Gastrocnemius medialis (tissue), 4 donors: ENCODE measurements at places on chromosomes 5 and 9. TPM values are rescaled to one million over a fixed set of nuclear protein-coding genes. Genes with fewer than 3 reads are reported as not detected.

DNA sequence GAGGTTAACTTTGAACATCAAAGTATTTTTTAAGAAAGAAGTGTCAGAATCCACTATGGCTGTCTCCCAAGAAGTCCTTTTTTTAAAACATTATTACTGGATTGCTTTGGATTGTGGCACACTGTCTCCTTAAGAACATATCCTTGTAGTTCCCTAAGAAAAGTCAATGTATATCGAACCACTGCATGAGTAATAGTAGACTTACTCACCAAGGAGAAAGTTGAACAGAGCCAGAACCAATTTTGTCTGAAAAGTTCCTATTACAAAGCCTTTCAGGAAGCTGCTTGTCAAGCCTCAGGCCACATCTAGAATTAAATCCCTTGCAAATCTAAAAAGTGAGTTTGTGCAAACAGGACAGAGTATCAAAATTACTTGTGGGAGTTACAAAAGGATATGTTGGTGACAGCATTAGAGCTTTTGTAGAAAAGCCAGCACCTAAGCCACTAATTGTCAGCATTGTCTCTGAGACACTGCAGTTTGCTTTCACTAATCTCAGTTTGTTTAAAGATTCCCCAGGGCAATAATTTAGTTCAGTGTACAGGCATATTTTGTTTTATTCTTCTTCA, 195.4 kb downstream of the MPDZ start:
- H3K4me3 ChIP-seq = no peak overlapping the region
- no peak for DNase-seq
- no peaks in the 10 kb centered on the region for H3K36me3 ChIP-seq
- H3K27me3 ChIP-seq = no peaks in the 10 kb centered on the region
- no peak overlapping the region for H3K27ac ChIP-seq

DNA sequence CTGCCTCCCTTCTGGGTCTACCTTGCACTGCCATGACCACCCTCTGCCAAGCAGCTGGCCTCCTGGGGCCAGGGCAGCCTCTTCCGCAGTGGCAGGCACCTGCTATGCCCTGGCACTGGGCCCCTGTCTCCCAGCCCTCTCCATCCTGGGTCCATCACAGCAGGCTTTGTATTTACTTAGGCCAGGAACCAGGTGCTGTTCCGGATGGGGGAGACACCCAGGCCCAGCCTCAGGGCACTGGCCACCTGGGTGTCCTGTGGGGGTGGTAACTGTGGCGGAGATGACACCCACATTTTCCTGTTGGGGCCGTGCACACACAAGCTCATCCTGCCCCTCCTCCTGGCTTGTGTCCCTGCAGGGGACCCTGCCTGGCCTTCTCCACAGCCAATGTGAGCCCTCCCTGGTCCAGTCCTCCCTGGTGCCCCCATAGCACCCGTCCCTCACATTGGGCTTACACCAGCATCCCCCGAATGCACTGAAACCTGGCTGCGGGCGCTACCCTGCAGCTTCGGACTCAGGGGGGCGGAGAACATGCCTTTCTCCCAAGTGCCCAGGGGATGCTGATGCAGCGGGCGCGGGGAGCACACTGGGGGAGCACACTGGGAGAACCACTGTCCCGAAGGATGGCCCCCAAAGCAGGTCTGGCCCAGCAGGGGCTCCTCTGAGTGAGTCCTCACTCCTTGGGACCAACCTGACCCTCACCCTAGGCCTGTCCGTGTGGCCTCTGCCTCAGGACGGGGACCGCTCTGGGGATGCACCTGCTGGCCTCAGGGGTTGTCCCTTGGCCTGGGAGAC, 17.9 kb downstream of the FAM163B start:
- DNase-seq = no peak
- no peak overlapping the region for H3K4me3 ChIP-seq
- H3K4me1 ChIP-seq = no peaks in the 10 kb centered on the region

Gene PCDHA6
- total RNA-seq = not detected

- DNase-seq = no peak
- H3K27me3 ChIP-seq = no peaks in the 10 kb centered on the region
- H3K4me1 ChIP-seq = peaks cover 13% of the 10 kb centered on the region
- no peak overlapping the region for H3K4me3 ChIP-seq
- H3K27ac ChIP-seq = no peak overlapping the region
Observed at GRCh38 chr9:77743386-77743785, 95.3 kb upstream of the GNA14 start.

DNA sequence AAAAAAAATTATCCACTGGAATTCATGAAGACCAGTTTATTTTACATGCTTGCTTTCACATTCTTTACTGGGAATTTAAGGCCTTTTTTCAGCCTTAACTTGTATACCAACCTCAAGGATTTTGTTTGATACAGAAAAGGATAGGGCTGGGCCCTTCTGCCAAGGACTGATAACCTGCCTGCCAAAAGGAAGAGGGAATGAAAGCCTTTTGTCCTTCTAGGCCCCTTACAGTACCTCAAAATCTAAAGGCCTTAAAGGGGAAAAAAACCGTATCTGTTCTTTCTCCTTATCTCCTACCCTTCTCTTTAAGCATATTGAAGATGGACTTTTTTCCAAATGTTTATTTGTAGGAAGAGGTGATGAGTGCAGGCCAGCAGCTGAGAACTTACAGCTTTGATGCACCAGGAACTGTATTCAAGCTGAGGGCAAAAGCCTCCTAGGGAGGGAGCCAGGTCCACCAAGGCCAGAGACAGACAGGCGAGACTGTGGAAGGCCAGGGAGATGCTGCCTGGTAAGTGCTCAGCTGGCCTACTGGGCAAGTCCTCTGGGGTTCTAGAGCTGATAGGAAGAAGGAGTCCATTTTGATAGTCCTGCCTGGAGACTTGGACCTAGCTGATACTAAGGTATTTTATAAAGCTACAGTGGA, 31.8 kb downstream of the FAXDC2 start:
- DNase-seq = no peak
- H3K4me1 ChIP-seq = no peaks in the 10 kb centered on the region
- H3K27me3 ChIP-seq = no peaks in the 10 kb centered on the region
- H3K4me3 ChIP-seq = no peak overlapping the region
- no peak overlapping the region for H3K27ac ChIP-seq
- peaks cover 39% of the 10 kb centered on the region for H3K36me3 ChIP-seq

Gene DOLK
- total RNA-seq = 11.8 TPM

Gene PCDHGA12
- total RNA-seq = 1.4 TPM

Gene SOWAHA
- total RNA-seq = not detected

DNA sequence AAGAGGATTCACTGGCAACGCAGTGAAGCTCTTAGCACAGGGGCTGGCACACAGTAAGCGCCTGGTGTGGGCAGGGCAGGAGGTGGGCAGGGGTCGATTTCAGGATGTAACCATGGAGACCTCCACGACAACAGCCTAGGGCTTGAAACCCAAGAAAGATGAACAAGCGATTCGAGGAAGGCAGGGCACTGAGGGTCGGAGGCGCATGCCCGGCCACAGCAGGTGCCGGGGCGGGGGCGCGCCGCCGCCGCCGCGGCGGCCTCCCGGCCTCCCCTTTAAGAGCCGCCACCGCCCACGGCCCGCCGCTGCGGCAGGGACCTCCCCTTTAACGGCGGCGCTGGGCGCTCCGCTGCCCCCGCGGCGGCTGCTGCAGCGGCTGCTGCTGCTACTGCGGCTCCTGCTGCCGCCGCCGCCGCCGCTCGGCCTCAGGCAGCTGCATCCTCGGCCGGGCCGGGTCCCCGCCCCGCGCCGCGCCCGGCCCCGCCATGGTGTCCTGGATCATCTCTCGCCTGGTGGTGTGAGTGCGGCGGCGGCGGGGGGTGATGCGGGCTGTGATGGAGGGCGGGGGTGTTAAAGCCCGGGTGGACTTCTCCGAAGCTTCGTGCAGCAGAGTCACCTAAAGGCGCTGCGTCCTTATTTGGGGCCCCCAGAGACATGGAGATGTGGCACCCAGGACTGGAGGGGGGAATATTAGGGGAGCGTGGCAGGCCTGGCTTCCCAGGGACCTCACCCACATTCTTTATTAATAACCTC, at the start of gene REEP2:
Gene REEP2, plus strand, starts transcription at position 334 of the 753 bp plus-strand sequence. Its CDS starts 152 bp downstream, at position 486.
- peak within 1 kb of the TSS; percentile 23 for H3K27ac ChIP-seq
- peak within 1 kb of the TSS; percentile 66 for H3K4me3 ChIP-seq
- H3K27me3 ChIP-seq = no peaks in the 10 kb centered on the region
- peaks cover 11% of the 10 kb centered on the region for H3K4me1 ChIP-seq
- H3K36me3 ChIP-seq = peaks cover 28% of the 10 kb centered on the region
- no peak for DNase-seq

Gene ASTN2
- total RNA-seq = 3.5 TPM

DNA sequence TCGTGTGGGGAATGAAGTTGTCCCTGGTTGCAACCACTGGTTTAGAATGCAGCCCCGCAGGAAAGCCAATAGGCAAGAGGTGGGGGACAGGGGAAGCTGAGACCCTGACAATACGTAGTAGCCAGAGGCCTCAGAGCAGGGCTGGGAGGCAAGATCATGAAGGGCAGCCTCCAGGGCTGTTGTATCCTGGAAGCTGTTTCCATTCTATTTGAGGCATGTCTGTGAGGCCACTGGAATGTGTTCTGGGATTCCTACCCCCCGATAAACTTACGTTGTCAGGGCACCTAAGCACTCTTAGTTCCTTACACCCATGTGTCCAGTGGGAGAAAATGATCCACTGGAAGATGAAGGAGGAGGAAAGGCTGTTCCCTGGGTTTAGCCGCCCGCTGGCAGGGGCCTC, 177.3 kb downstream of the CFAP90 start:
- H3K4me3 ChIP-seq = no peak overlapping the region
- no peak for DNase-seq
- H3K27me3 ChIP-seq = no peaks in the 10 kb centered on the region
- no peaks in the 10 kb centered on the region for H3K36me3 ChIP-seq
- H3K27ac ChIP-seq = no peak overlapping the region

DNA sequence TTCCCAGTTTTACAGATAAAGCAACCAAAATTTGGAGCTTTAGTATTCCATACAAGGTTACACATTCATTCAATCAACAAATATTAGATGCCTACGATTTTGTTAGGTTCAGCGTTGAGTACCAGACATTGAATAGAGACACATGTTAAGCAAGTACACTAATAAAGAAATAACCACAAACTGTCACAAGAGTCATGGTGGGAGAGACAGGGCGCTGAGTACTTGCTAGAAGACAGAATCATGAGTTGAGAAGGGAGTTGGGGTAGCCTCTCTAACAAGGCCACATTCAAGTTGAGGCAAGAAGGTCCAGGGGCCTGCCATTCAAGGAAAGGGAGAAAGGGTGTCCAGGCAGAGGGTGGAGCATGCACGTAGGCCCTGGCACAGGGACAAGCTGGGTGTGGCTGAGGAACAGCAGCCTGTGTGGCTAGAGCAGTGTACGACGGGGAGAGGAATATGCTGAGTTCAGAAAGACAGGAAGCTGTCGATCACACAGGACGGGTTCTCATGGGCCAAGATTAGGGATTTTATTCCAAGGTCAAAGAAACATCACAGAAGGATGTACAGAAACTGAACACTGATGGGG, 17.0 kb downstream of the CDK5RAP2 start:
- peak overlapping the region; percentile 29 for H3K27ac ChIP-seq
- no peaks in the 10 kb centered on the region for H3K27me3 ChIP-seq
- H3K4me3 ChIP-seq = no peak overlapping the region
- no peaks in the 10 kb centered on the region for H3K36me3 ChIP-seq

- no peaks in the 10 kb centered on the region for H3K27me3 ChIP-seq
- H3K27ac ChIP-seq = no peak overlapping the region
- H3K36me3 ChIP-seq = no peaks in the 10 kb centered on the region
- H3K4me1 ChIP-seq = peaks cover 14% of the 10 kb centered on the region
- H3K4me3 ChIP-seq = no peak overlapping the region
- DNase-seq = no peak
Observed at GRCh38 chr5:131305906-131306305, 42.1 kb downstream of the CDC42SE2 start.

Gene SHISAL2B
- total RNA-seq = not detected

Gene SV2C
- total RNA-seq = not detected
